ENCODE measurements at places on chromosomes 11 and 22.

DNA sequence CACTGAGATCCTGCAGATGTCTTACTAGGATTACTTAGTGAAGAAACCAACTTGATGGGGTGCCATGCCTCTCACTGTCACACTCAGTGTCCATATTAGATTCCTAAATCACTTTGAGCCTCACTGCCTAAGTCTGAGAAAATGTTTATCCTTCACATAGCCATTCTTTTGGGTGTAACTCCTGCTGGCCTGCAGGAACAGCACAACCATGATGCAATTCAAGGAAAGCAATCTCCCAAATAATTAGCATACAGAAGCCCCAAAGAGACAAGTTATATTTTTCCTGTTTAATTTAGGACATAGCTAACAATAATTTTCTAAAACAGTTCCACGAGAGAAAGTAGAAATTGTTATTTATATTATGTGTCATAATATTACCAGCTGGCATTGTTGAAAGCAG lies 655.5 kb downstream of the KCNA4 start:
- no peaks in the 10 kb centered on the region for H3K36me3 ChIP-seq
- no peaks in the 10 kb centered on the region for H3K4me1 ChIP-seq
- H3K27me3 ChIP-seq: no peaks in the 10 kb centered on the region
- no peak overlapping the region for H3K27ac ChIP-seq

DNA sequence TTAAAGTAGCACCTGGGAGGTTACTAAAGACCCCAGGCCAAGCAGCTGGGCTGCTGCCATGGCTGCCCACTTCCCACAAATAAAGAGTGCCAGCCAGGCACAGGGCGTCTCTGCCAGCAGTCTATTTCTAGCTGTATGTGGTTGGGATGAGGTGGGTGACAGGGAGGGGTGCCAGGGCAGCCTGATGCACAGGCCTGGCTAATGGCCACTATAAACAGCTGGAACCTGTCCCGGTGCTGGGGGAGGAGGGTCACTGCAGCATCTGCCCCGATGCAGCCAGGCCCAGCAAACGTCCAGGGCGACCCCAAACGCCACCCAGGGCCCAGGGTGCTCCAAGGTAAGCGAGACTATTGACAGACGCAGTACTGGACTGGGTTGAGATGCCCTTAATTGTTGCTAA lies 37.4 kb downstream of the SCUBE1 start:
- no peak overlapping the region for H3K4me3 ChIP-seq
- no peaks in the 10 kb centered on the region for H3K4me1 ChIP-seq
- peaks cover 22% of the 10 kb centered on the region for H3K27me3 ChIP-seq
- DNase-seq: no peak
- no peak overlapping the region for H3K27ac ChIP-seq

DNA sequence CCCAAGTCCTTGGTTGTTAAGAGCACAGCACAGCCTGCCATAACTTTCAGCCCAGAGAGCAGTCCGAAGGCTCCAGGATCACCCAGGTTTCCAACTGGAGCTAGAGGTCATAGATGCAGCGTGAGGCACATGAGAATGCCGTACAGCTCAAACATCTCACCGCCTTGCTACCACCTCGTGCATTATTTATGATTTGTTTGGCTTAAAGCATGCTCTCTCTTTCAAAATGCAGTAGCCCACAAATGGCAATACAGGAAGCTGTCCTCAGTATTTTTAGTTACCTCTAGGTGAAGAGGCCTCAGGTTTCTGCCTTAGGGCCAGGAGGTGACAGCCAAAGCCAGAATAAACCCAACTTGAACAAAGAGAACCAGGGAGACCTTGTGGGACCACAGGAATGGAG lies 14.4 kb downstream of the SCN3B start:
- no peaks in the 10 kb centered on the region for H3K36me3 ChIP-seq
- H3K4me1 ChIP-seq: peaks cover 6% of the 10 kb centered on the region
- H3K27me3 ChIP-seq: no peaks in the 10 kb centered on the region

GRCh38 chr22:37609240-37610152 lies 862 bp downstream of the GGA1 start:
- peak overlapping the region; percentile 94 for H3K27ac ChIP-seq
- H3K27me3 ChIP-seq: 0 out of 2 replicates have a peak, but pooled peaks cover 8% of the 10 kb centered on the region

DNA sequence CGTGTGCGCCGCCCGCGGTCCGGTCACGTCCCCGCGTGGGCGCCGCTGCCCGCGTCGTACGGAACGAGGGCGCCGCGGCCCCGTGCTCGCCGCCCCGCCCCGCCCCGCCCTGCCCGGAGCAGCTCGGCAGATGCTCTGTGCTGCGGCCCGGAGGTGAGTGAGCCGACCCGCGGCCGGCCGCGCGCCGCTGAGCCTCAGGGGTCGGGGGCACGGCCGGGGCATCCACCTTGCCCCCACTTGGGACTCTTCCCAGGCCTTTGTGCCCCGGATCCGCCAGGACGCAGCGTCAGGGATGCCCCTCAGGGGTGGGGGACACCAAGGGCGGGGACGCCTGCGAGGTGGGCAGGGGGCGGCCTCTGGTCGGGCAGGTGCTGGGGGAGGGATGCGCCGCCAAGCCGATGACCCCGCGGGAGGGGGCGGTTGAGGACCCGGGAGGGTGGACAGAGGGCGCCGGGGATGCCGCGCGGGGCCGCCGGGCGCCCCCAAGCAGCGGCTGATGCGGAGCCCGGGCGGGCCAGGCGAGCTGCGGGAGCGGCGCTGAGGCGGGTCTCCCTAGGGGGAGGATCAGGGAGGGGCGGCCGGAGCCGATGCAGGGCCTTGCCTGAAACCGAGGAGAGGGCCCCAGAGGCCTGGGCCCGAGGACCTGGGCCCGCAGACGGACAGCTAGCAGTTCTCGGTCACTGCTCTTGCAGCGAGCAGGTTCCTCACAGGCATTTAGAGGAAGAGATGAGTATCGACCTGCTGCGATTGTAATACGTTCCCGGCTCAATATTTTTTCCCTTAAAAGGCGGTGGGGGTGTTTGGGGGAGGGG lies at the start of gene GNAZ:
TSS of gene GNAZ (plus strand) at position 102 of the 812 bp plus-strand sequence. CDS start 25,177 bp downstream, outside the sequence.
- no peaks in the 10 kb centered on the region for H3K4me1 ChIP-seq
- H3K36me3 ChIP-seq: no peaks in the 10 kb centered on the region
- peak within 1 kb of the TSS; percentile 77 for H3K4me3 ChIP-seq
- H3K27me3 ChIP-seq: no peaks in the 10 kb centered on the region
- DNase-seq: no peak

Data from MM.1S (cell line).